ENCODE measurements at places on chromosomes 3 and 15. TPM values are rescaled to one million over a fixed set of nuclear protein-coding genes. Genes with fewer than 3 reads are reported as not detected.

- DNase-seq, result no peak
Observed at GRCh38 chr15:98529205-98530145, 118.9 kb upstream of the IGF1R start.

DNA sequence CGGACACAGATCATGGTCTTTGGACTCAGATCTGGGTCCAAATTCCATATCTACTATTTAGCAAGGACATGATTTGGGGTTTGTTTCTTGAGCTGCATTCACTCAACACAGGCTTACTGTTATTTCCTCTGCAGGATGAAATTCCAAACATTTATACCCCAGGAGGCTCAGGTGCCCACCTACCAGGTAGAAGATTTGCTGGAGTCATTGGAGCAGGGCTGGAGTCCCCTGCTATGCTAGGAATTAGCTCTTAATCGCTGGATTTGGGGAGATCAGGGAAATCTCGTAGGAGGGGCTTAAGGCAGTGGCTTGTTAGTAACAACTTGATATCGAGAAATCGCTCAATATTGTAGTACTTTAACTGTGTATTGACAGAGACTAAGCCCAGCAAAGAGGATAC, 193.0 kb downstream of the IL20RB start:
- no peak for DNase-seq

GRCh38 chr15:76575679-76576078, 239.1 kb downstream of the ISL2 start:
- no peak for DNase-seq

DNA sequence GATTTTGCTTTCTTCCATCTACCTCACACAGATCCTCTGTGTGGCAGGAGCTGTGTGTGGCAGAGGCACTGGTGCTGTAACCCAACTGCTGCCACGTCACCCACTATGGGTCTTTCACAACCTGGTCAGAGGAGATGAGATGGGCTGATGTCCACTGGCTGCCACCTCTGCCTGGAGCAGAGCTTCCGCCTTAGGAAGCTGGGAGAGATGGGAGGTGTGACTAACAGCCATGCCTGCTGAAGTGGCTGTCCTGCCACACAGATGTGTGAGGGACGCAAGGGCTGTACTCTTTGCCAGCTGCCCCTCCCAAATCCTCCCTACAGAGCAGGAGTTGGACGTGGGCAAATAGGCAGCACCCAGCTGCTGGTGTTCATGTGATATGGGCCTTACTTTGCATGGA, 329.5 kb downstream of the GABRB3 start:
- DNase-seq, result no peak

GRCh38 chr3:3074551-3075257, 35.5 kb downstream of the IL5RA start:
- DNase-seq, result no peak

- no peak for DNase-seq
Observed at GRCh38 chr3:65884071-65884470, 154.6 kb downstream of the MAGI1 start.

- peak; percentile 31 for DNase-seq
Observed at GRCh38 chr3:187291512-187292132, at the start of gene MASP1. TSS of gene MASP1 (minus strand) at chr3:187291737. CDS start at chr3:187291632, 105 bp downstream.

DNA sequence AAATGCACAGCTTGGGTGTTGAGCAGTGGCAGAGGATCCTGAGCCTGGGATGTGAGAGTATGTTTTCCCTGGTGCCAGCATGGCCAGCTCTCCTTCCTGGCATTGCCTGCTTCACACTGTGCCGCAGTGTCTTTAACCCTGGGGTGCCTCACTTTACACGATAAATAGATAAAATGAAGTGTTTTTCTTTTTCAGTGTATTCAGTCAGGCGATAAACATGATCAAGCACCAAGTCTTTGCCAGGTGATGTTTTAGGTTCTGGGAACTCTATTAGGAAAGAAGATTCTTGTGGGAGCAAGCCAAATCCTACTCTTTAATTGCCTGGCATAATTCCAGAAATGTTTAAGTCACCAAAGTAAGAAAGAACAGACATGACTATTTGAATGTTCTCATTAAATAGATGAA, 14.0 kb downstream of the ABHD6 start:
- no peak for DNase-seq

DNA sequence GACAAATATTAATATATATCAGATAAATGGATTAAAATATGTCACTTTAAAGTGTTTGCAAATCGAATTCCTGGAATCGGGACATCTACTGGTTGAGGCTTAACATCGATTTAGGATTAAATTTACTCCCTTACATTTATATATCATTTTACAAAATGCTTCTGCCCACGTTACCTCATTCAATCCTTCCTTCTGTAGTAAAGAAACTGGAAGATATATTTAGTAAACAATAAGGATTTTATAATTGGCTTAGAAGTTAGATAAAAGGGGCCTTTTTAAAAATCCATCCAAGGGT, 1.3 kb downstream of the CLPX start:
- DNase-seq, result no peak

DNA sequence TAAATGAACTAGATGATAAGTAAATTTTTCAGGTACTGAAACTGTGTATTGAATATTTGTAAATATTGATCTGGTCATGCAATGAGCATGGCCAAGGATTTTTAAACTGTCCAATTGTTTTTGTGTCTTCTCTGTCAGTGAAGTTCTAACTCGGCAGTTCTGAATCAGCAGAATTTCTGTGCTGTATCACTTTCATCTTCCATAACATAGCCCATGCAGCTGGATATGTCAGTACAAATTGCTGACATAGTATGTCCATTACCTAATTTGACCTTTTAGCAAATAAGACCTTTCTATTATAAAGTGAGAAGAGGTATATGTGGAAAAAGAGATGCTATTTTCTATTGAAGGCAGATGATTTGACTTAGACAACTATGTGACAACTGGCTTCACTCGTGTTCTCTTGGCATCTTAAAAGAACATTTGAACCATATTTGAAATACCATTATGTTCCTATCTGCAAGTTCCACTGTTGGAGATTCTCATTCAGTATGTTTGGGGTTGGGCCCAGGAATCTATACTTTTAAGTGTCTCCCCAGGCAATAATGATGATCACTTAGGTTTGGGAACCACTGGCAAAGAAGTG, 90.4 kb downstream of the CMSS1 start:
- no peak for DNase-seq

- no peak for DNase-seq
Observed at GRCh38 chr3:196063971-196064370, 17.9 kb downstream of the TFRC start.

A4GNT gene
- not detected for total RNA-seq

IQCF5 gene
- not detected for total RNA-seq
